DMS 273 treated with DMSO at 0.1 percent for 48 hours (cell line): ENCODE measurements at places on chromosomes 3 and 15.

GRCh38 chr3:100352296-100353231 lies 18.0 kb downstream of the NIT2 start:
- DNase-seq: no peak

DNA sequence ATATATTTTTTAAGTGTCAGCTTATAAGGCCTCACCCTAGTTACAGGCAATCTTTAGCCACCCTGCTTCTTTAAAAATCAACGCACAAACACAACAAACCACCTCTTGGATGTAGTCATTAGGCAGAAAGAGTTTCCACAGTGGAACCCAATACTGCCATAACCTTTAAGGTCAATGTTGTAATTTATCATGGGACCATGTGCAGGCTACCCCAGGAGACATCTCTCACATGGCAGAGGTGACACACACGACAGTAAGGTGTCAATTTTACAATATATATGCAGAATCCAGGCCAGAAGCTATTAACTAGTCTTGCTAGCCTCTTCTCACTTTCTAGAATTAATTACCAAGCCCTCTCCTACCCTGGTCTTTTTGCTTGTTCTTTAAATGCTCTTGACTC lies 336.5 kb downstream of the MAGI1 start:
- no peak for DNase-seq

GRCh38 chr15:92069308-92070250 lies 216.1 kb downstream of the SLCO3A1 start:
- DNase-seq: no peak

DNA sequence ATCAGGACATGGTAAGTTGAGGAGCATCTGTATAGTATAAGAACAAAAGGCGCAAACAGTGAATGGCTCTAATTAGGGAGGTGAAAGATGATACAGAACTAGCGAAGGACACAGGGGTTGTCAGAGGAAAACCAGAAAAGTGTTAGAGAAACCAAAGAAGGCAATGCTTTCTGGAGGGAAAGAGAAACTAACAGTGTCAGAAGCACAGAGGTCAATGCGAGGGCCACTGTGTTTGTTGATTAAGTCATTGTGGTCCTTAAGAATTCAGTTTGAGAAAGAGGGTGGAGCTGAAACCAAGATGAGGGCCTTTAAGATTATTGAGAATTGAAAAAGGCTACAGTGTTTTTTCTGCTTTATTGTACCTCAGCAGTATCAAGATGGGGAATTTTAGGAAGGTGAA lies 28.8 kb downstream of the ATG7 start:
- DNase-seq: no peak

- DNase-seq: no peak
Observed at GRCh38 chr3:8974458-8974857, 11.2 kb upstream of the RAD18 start.

- no peak for DNase-seq
Observed at GRCh38 chr3:117454254-117454653, 744.7 kb downstream of the TUSC7 start.
